ENCODE measurements at places on chromosomes 3 and 15.

DNA sequence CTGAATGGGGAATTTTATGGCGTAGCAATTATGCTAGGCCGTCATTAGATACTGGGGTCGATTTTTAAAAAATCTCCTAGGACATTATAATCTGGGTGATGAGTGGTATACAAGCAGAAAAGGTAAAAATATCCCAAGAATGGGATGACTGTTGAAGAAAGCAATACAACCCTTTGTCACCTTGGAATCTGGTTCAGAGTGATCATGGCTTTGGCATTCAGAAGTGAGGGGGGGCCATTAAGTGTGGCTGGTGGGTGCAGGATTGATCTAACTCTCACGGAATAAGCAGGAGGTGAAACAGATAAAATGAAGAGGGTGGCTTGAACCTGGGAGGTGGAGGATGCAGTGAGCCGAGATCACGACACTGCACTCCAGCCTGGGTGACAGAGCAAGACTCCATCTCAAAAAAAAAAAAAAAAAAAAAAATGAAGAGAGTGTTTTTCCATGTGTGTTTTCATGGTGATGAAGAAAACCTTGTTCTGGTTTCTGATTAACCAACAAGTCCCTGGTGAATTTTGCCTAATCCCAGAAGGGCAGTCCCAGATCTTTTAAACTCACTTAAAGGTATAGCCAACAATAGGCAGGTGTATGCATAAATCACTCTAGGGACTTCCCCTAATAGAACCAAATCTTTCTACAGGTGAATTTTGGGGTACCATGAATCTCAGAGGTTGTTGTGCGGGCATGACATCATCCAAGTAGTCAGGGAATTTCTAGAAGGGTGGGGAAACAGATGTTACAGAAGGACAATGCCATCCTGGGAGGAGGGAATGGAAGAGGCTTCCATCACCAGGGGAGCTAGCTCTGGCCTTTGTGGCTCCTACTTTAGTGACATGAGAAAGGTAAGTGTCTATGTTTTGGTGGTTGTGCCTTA is 3.1 kb upstream of the RAD54L2 start:
- DNase-seq, result no peak

DNA sequence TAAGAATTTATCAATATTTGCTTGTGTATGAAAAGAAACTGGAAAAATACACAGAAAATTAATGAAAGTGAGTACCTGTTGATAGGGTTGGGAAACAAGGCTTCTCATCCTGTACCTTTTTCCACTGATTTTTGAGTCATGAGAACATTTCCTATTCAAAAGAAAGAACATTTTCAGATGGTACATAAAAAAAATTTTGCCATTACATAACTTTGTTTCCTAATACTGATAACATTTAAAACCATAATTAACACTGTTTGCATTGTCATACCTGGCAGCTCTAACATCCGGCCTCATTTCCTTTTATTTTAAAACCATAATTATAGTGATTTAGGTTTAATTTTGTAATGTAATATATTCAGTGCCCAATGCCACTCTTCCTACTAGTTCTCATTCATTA is 11.7 kb downstream of the NKTR start:
- no peak for DNase-seq

DNA sequence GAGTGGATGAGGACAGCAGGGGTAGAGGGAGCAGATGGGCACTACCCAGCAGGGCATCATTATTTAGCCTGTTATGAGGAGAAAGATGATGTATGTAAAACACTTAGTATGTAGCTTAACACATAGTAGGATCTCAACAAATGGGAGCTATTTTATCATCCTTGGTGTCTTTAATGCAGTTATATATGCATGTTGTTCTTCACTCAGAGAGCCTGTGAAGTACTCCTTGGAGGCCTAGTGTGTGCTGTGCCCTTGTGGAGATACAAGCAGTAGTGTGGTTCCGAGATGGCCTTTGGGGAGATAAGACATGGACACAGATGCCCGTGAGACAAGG is 124.2 kb downstream of the LIPC start:
- no peak for DNase-seq

DNA sequence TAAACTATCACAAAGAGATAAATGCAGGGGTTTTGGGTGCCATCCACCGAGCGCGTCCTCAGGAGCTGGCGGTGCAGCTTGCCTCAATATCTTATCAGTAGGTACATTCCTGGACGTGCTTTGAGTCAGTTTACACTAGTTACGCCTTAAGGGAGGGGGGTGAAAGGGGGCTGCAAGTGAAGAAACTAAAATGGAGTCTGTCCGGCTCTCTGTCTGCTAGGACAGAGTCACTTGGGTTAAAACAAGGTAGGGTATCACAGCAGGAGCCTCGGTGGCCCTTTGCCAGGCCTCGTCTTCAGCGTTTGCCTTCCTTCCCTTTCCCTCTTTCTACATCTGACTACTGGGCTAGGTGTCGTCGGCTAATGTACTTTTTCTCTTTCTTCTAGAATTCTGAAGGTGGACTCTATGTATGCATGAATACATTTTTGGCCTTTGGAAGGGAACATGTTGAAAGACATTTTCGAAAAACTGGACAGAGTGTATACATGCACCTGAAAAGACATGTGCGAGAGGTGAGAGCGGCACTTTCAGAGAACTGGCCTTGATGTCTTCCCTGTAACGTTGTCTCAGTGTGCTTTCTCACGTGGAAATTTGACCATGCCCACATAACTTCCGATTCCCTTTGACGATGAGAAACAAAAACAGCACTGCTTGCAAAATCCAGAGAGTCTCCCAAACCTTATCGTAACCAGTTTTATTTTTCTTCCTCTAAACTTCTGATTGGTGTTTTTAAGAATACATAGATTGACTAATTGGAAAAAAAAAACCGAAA is 28.8 kb downstream of the USP13 start:
- no peak for DNase-seq

GRCh38 chr15:92667287-92667904 is 11.8 kb upstream of the FAM174B start:
- no peak for DNase-seq

DNA sequence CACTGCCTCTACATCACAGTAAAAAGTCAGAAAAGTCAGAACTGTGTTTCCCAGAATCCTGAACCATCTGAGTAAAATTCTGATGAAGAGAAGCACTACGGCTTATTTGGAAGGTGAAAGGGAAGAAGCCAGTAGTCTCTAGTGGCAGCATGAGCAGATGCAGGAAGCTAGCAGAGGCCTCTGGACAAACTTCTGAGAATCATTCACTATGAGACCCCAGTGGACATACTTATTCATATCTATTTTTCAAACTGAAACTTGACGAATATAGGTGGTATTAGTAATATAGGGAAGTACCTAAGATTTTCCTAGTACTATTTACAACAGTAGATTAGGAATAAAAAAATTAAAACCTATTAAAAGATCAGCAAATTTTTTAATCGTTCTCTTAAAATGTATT is 272.8 kb upstream of the TTC14 start:
- no peak for DNase-seq

DNA sequence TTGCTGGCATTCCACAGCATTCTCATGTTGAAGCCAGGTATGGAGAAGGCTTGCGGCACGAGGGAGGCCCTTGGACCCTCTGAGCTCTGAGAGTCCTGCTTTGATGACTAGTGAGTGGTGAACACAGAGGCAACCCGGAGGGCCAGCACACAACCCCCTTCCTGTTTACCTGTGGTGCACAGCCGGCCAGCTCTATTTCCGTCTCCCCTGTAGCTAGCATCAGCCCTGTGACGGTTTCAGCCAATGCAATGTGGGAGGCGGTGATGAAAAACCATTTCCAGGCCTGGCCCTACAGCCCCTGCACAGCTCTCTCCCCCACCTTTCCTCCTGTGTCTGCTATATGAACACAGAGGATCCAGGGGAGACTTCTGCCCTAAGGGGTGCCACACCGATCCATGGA is 76.8 kb upstream of the KLHL25 start:
- DNase-seq, result no peak

GRCh38 chr15:73822998-73823397 is 50.4 kb upstream of the TBC1D21 start:
- DNase-seq, result no peak

DNA sequence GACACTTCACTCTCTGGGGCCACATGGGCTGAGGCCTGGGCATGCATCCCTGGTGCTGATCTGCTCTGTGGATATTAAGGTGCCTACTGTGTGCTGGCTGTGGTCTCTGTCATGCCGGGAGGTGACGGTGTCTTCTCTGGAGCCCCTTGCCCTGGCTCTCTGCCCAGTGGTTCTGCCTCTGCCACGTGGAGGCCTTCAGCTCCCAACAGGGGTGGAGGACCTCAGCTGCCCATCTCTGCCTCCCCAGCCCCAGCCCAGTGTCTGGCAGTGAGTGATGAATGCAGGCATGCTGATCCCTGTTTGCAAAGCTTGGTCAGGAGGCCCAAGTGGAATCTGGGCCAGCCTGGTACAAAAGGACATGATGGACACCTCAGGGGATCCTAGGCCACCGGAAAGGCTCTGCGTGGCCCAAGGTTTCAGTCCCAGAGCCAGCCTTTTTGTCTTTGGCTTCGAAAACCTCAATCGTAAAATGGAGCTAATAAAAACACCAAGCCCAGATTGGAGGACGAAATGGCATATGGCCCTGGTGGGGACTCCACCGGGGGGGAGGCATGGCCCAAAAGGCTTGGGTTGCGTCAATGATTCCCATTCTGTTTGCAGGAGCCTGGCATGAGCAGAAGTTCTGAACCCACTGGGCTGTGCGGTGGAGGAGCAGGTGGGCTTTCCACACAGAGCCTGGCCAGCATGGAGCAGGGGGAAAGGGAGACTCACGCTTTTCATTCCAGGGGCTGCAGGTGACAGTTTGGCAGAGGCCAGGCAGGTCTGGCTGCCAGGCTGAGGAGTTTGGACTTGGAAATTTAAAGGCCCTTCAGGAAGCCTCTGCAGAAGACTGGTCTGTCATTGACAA is 54.7 kb upstream of the KLF13 start:
- DNase-seq, result no peak

- no peak for DNase-seq
These were observed 568 bp downstream of the SENP2 start for GRCh38 chr3:185586686-185587039.

- DNase-seq, result no peak
These were observed 193.1 kb upstream of the ADAMTS9 start for GRCh38 chr3:64880916-64881315.

GRCh38 chr3:69368129-69368741 is 17.7 kb downstream of the FRMD4B start:
- DNase-seq, result no peak

GRCh38 chr3:117606866-117607265 is 897.3 kb downstream of the TUSC7 start:
- DNase-seq, result no peak

DNA sequence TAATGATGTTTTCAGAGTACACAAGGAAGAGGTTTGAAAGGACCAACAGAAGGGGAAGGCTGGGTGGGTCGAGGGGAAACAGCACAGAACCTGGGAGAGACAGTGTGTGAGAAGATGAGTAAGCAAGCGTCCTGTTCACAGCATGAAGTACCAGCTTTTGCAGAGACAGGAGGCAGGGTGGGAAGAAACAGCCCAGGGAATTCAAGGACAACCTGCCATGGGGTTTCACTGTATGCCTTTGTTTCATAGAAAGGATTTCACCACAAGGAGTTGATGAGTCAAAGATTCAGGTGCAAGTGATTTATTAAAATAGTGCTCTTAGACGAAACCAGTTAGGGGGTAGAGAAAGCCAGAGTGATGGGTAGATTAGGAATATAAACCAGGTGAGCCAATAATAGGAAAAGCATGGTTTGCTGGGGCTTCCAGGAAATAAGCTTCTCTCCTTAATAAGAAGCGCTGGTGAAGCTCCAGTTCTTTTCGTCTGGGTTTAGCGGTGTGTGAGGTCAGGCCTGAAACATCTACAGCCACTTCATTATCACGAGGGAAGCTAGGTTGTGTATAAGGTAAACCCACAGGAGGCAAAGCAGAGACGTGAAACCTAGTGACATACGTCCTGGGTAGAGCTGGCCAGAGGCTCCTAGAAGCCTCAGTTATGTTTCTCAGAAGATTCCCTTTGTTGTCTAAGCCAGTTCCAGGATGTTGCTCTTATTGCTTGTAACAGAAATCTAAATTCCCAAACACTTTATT is 3.9 kb downstream of the HHLA2 start:
- DNase-seq, result no peak

DNA sequence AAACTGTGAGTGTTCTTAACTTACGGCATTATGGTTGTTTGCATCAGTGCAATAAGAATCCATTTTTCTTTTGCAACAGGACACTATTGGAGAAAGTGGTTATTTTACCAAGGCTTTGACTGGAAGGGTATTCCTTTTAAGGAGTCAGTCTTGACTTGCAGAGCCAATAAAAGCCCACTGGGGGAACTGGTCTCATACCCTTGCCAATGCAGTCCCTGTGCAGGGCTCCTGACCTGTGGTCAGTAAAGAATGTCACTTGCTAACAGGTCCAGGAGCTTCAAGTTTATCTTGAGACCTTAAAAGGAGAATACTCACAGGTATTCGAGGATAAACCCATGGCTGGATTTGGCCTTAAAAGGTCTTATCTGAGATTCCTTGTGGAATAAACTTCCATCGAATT is 227.8 kb upstream of the GBE1 start:
- DNase-seq, result no peak

GRCh38 chr3:143326983-143327778 is 207.6 kb downstream of the CHST2 start:
- no peak for DNase-seq

GRCh38 chr3:8341821-8342247 is 159.8 kb upstream of the LMCD1 start:
- DNase-seq, result no peak

DNA sequence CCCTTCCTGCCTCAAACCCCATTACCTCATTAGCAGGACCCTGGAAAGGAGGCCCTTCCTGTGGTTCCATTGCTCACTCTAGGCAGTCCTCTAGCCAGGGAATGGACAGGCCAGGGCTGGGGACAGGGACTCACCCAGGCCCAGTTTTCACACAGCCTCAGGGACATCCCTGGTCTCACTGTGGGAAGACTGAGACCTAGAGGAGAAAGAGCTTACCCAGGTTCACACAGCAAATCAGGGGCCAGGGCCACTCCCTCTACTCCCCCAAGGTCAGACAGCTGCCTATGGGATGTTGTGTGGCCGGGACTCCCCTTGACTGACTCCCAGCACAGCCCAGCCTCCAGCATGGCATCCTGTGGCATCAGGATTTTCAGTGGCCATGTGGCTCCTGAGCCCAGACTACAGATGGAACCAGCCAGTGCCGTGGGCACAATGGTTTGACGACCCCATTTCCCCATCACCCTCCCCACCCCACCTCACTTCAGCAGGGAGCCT is 49.3 kb downstream of the ADAMTS7 start:
- DNase-seq, result no peak

DNA sequence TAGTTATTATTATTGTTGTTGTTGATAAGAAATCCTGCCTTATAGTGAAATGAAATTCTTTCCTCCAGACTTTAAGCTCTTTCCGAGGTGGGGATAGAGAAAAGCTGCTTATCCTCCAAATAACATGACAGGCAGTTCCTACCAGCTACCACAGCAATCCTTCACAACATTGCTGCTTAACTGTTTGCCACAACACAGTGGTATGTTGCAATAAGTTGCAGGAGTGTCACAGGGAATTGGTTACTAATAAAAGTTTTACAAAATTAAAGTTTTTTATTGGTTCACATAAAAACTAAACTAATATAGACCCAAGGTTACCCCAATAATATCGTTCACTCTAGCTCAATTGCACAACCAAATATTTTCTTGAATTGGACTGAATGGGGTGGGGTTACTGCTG is 57.4 kb upstream of the ICE2 start:
- no peak for DNase-seq
